ENCODE measurements at places on chromosomes 16 and 17. TPM values are rescaled to one million over a fixed set of nuclear protein-coding genes. Genes with fewer than 3 reads are reported as not detected.
A peak's percentile ranks its signal among the peaks of the same experiment; 100 is the strongest.

The RAB40C gene
- total RNA-seq: 10.3 TPM

The HAS3 gene
- total RNA-seq: 0.27 TPM

The GINS3 gene
- total RNA-seq: 4.7 TPM

The SPNS2 gene
- total RNA-seq: 11.2 TPM

The PDF gene
- total RNA-seq: 6.0 TPM

The TBC1D3D gene
- total RNA-seq: 0.49 TPM

GRCh38 chr16:68217506-68217905 is 18.4 kb downstream of the ESRP2 start:
- H3K4me3 ChIP-seq: no peak overlapping the region
- no peak for DNase-seq
- no peak overlapping the region for H3K27ac ChIP-seq
- no peaks in the 10 kb centered on the region for H3K27me3 ChIP-seq
- H3K36me3 ChIP-seq: no peaks in the 10 kb centered on the region

DNA sequence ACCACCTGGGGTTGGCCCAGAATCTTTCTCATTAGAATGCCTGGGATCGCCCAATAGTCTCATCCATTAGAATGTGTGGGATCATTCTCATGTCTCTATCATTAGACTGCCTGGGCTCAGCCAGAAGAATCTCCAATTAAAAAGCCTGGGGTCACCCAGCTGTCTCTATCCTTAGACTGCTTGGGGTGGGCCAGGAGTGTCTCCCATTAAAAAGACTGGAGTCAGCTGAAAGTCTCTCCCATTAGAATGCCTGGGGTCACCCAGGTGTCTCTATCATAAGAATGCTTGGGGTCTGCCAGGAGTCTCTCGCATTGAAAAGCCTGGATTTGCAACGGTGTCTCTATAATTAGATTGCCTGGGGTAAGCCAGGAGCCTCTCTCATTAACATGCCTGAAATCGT is 2225.7 kb downstream of the TP53TG3F start:
- peaks cover 18% of the 10 kb centered on the region for H3K4me1 ChIP-seq
- no peaks in the 10 kb centered on the region for H3K27me3 ChIP-seq
- no peak overlapping the region for H3K27ac ChIP-seq
- no peak for DNase-seq

- H3K27me3 ChIP-seq: no peaks in the 10 kb centered on the region
- H3K4me1 ChIP-seq: peaks cover 71% of the 10 kb centered on the region
- DNase-seq: no peak
- H3K36me3 ChIP-seq: peaks cover 99% of the 10 kb centered on the region
Observed at GRCh38 chr17:68533887-68534694, 21.9 kb downstream of the PRKAR1A start.

DNA sequence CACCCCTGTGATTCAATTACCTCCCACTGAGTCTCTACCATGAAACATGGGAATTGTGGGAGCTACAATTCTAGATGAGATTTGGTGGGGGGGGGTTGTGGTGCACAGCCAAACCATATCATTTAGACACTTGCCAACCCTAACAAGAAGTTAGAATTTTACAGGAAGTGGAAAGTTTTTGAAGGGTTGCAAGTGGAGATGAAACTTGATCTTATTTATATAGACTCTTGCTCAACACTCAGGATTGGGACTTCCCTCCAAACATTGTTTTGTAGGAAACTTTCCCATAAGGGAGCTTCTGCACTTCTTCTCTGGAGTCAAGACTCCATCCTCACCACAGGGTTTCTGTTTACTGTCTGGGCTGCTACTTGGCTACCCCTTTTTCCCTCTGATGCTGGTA is 266.7 kb upstream of the CDH11 start:
- H3K4me1 ChIP-seq: no peaks in the 10 kb centered on the region
- H3K27me3 ChIP-seq: no peaks in the 10 kb centered on the region
- H3K36me3 ChIP-seq: no peaks in the 10 kb centered on the region
- no peak overlapping the region for H3K27ac ChIP-seq
- H3K4me3 ChIP-seq: no peak overlapping the region

DNA sequence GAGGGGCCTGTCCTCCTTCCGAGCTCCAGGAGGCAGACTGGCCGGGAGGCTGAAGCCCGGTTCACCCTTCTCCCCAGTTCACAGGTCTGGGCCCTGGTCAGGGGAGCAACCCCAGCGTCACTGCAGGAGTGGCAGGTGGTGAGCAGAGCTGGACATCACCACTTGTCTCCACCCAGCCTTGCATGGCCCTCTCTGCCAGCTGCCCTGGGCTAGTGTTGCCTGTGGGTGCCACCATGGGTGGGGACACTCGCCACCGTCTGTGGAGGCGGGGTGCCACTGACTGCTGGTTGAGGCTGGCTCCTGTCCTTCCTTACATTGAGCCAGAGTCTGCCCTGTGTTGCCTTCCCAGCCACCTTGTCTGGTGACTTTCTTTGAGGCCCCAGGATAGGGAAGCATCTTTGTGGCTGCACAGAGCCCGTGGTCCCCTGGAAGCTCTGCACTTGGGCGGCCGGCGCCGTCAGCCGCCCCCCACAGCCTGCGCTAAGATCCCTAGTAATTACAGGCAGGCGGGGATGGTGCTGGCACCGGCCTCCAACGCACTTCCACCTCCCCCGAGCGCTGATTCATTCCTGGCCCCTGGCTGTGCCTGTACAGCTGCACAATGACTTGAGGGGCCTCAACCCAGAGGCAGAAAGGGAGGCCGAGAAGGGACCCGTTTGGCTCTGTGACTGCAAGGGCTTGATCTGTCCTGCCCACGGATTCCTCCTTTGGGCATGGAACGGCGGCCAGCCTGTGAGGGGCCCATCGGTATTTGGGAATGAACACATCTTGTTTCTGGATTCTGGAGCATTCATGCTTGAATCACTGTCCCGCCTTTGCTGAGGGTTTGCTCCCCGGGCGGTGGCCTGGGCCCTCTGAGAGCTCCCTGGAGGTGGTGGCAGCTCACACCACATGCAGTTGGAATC is 5.2 kb downstream of the BAIAP2 start:
- no peaks in the 10 kb centered on the region for H3K27me3 ChIP-seq
- no peaks in the 10 kb centered on the region for H3K36me3 ChIP-seq
- H3K27ac ChIP-seq: no peak overlapping the region
- H3K4me3 ChIP-seq: no peak overlapping the region
- peaks cover 94% of the 10 kb centered on the region for H3K4me1 ChIP-seq
- DNase-seq: no peak

GRCh38 chr16:64409783-64410210 is 712.1 kb downstream of the CDH11 start:
- H3K27me3 ChIP-seq: no peaks in the 10 kb centered on the region
- no peaks in the 10 kb centered on the region for H3K36me3 ChIP-seq
- H3K4me3 ChIP-seq: no peak overlapping the region
- H3K4me1 ChIP-seq: peaks cover 21% of the 10 kb centered on the region
- DNase-seq: no peak

DNA sequence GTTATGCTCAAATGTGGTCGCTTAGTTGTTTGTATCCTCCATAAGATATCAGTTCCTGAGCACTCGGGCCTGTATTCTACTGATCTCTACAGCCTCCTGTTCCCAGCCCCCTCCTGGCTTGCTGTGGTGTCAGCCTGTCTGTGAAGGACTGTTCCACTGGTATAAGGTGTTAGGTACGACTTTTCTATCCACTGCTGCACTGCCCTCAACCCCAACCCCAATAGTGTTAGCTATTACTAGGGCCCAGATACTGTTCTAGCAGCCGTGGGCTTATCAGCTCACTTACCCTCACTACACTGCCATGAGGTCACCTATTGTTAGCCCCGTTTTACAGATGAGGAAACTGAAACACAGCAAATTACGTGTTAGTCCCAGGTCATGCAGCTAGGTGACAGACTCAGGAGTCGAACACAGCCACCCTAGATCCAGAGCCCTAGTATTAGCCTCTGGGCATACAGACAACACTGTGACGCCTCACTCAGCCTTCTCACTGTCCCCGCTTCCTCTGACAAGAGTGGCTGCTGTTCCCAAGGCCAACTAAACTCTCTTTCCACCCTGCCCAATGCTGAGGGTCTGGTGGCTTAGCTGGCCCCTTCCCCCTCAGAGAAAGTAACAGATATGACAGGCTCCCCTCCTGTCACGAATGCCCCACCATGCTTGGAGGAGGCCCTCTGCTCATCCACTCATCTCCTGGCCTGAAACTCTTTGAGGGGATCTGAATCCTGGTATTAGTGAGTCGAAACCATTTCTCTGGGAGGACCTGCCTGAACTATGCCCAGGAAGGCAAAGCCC is 25.6 kb upstream of the ZNF652 start:
- no peak overlapping the region for H3K4me3 ChIP-seq
- peaks cover 10% of the 10 kb centered on the region for H3K4me1 ChIP-seq
- DNase-seq: no peak
- H3K27me3 ChIP-seq: peaks cover 12% of the 10 kb centered on the region
- H3K36me3 ChIP-seq: no peaks in the 10 kb centered on the region

DNA sequence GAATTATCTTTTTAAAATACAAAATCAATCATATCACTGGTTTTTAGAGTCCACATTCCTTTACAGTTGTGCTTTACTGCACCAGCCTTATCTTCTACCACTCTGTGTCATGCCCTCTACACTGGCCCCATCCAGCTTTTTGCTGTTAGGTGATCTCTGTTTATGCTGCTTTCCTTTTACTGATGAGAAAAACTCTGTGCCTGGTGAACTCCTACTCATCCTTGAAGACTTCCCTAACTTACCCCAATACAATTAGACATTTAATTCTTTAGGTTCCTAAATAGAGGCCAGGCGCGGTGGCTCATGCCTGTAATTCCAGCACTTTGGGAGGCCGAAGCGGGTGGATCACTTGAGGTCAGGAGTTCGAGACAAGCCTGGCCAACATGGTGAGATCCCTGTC is 64.6 kb downstream of the MRTFB start:
- H3K27me3 ChIP-seq: no peaks in the 10 kb centered on the region
- peaks cover 5% of the 10 kb centered on the region for H3K36me3 ChIP-seq

DNA sequence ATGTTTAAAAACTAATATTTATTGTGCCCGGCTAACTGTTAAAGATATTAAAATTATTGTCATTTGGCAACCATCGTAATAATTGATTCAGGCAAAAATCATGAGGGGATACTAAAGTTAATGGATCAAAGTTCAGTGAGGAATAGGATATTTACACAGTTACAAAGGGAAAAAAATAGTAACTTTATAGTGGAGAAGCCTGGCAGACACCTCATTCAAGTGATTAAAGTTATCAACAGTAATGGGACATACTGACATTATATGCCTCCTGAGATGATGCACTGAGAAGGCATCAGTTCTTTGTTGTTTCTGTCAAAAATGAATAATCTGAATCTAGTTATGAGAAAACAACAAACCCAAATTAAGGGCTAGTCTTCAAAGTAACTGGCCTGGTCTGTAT is 77.1 kb downstream of the NLK start:
- no peak for DNase-seq
- H3K4me3 ChIP-seq: no peak overlapping the region
- H3K4me1 ChIP-seq: peaks cover 37% of the 10 kb centered on the region

GRCh38 chr16:69386596-69386995 is 789 bp upstream of the TERF2 start:
- H3K36me3 ChIP-seq: peaks cover 26% of the 10 kb centered on the region
- H3K4me3 ChIP-seq: peak overlapping the region; percentile 86

DNA sequence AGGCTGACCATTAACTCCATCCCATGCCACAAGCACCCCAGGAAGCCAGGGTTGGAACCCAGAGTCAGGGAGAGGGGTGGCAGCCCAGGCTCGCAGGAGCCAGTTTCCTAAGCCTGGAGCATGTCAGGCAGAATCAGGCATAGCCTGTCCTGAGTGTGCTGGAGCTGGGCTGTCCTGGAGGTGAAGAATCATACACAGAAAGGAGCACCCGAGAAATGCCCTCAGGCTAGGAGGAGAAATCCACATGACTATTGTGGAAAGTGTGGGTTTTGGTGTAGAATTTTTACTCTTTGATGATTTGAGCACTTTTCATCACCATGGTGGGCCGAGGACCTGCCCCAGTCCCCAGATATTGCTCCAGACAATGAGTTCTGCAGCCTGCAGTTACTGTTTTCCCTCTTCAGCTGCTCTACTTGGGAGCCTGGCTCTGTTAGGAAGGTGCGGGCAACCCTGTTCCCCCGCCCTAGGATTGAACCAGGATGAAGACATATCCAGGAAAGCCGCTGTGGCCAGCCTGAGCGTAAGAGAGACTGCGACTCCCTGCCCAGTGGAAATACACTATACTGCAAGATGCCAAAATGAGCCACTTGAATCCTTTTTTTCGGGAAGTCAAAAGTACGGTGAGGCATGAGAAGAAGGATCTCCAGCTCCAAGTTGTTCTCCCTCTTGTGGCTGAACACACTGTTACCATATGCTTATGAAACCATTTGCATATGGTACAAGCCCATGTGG is 29.0 kb upstream of the HEATR6 start:
- H3K27ac ChIP-seq: no peak overlapping the region
- no peak for DNase-seq
- no peaks in the 10 kb centered on the region for H3K27me3 ChIP-seq
- no peaks in the 10 kb centered on the region for H3K36me3 ChIP-seq
- no peak overlapping the region for H3K4me3 ChIP-seq
- H3K4me1 ChIP-seq: peaks cover 2% of the 10 kb centered on the region

GRCh38 chr16:27704252-27704651 is 154.3 kb downstream of the KATNIP start:
- H3K4me1 ChIP-seq: peaks cover 10% of the 10 kb centered on the region
- no peaks in the 10 kb centered on the region for H3K27me3 ChIP-seq
- no peak overlapping the region for H3K27ac ChIP-seq
- DNase-seq: no peak

- no peaks in the 10 kb centered on the region for H3K27me3 ChIP-seq
- peaks cover 24% of the 10 kb centered on the region for H3K36me3 ChIP-seq
- H3K4me3 ChIP-seq: no peak overlapping the region
Observed at GRCh38 chr16:68287276-68288251, 23.2 kb downstream of the SLC7A6OS start.

- H3K4me3 ChIP-seq: no peak overlapping the region
- H3K36me3 ChIP-seq: peaks cover 31% of the 10 kb centered on the region
- peak; percentile 85 for DNase-seq
- H3K27ac ChIP-seq: peak overlapping the region; percentile 38
- H3K4me1 ChIP-seq: peaks cover 42% of the 10 kb centered on the region
- H3K27me3 ChIP-seq: peaks cover 4% of the 10 kb centered on the region
Observed at GRCh38 chr16:8887952-8888560, 5.9 kb downstream of the LITAFD start.

Data from left ventricle myocardium inferior (tissue), 1 donor.